ENCODE measurements at places on chromosomes 7 and 10.

GRCh38 chr7:93945756-93946535 lies 24.4 kb downstream of the GNG11 start:
- no peak for DNase-seq

DNA sequence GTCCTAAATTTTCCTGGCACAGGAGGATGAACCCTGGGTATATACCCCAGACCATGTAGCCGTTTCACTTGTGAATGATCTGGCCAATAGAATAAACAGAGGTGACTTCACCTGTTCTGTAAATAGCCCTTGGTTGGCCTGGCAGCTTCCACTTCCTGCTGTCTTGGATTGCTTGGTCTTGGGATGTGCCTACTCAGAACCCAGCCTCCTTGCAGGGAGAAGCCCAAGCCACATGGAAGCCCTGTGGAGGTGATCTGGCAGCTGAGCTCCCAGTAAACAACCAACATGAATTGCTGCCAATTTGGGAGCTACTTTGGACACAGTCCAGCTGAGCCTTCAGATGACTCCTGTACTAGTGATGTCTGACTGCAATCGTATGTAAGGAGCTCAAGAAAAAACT lies 4.8 kb upstream of the RAPGEF5 start:
- no peak for DNase-seq

DNA sequence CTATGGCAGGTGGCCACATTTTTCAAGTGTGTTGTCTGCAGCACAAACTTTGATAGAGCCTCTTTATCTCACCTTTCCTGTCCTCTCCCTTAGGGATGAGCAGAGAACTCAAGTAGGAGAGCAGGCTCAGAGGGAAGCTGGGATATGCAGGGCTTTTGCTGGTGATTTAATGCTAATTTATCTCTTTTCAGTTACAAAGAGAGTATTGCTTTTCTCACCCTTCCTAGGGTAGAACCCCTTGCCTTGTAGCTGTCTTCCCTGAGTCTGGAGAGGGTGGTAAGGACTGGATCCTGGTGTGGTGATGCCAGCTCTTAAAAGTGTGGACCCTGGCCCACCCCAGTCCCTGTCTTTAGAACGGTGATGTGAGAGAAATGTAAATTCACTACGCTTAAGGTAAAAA lies 1061.4 kb downstream of the TYW1 start:
- DNase-seq, result no peak

- no peak for DNase-seq
These were observed 74.9 kb downstream of the CTBP2 start for GRCh38 chr10:125085258-125086054.

- DNase-seq, result no peak
These were observed 23.9 kb upstream of the AGFG2 start for GRCh38 chr7:100515072-100515532.

DNA sequence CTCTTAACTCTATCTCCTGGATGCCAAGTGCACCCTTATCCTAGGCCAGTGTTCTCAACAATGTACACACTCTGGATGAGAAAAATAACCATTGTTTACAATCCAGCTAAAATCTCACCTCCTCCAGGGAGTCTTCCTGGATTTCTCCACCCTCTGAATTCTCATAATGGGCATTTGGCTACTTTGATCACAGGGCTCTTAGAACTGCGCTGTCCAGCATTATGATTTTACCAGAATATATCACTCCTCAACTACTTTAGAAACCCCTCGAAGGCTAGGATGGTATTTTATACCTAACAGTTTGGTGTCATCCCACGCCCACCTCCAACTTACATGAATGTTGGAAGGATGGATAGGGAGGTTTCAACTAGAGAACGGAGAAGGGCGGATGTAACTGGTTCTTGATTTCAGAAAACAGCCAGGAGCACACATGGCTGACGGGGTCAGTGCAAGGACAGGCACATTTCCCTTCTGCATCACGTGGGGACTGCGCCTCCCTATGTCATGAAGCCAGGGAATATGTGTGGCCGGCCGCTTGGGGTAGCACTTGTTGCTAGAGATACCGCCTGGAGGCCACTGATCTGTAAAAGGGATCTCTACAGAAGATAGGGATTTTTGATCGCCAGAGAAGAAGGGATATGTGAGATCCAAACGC lies 1.2 kb upstream of the ATP6V0E2 start:
- no peak for DNase-seq

DNA sequence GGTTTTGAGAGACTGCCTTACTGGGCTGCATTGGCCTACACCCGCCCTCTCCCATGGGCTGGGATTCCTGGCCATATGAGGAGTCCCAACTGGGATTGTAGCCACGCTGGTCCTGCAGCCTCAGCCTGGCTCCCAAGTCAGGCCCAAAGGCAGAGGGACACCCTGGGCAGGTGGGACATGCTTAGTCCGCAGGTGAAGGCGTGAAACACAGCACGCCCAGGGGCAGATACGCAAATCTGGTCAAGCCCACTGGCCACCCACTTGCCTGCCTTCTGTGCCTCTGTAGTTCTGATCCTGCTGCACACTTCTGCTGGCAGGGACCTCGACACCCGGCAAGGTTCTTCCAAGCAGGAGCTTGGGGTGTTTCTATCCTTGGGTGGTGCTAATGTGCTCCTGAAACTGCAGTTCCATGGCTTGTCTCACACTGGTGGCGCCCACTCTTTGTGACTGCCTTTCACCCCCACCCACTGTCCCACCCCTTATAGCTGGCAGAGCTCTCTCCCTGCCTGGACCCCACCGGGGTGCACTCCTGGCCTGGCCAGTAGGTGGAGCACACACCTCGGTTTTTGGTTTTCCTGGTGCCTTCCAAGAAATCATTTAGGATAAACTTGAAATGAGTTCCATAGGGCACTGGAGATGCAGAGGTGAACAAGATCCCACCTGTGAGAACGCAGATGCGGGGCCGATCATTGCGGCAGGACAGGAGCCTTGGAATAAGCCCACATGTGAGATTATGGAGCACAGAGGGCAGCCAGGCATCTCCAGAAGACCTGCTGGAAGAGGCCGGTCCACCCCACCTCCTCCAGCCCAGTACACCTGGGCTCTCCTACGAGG lies 47.9 kb downstream of the MKI67 start:
- DNase-seq, result no peak

- DNase-seq, result no peak
These were observed at the start of gene GTF2IRD1 for GRCh38 chr7:74453322-74454011. TSS of gene GTF2IRD1 (plus strand) at chr7:74453906. CDS start at chr7:74508081, 54,175 bp downstream.

DNA sequence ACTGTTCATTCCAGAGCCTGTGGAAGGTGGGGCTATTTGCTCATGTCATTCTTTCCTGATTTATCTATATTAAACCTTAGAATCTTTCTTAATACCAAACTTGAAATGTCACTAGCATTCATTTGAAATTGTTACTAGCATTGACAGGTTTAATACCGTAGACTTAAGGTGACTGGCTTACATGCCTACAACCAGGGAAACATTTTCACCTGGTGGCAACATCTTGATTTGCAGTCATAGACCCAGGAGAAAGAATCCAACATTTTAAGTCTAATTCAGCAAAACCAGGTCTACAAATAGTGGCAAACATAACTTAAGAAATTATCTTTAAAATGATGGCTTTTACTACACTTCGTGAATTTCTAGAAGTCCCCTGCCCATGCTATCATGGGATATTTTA lies 353.7 kb downstream of the HTR7 start:
- no peak for DNase-seq

GRCh38 chr7:24911213-24911603 lies 68.8 kb downstream of the OSBPL3 start:
- no peak for DNase-seq

DNA sequence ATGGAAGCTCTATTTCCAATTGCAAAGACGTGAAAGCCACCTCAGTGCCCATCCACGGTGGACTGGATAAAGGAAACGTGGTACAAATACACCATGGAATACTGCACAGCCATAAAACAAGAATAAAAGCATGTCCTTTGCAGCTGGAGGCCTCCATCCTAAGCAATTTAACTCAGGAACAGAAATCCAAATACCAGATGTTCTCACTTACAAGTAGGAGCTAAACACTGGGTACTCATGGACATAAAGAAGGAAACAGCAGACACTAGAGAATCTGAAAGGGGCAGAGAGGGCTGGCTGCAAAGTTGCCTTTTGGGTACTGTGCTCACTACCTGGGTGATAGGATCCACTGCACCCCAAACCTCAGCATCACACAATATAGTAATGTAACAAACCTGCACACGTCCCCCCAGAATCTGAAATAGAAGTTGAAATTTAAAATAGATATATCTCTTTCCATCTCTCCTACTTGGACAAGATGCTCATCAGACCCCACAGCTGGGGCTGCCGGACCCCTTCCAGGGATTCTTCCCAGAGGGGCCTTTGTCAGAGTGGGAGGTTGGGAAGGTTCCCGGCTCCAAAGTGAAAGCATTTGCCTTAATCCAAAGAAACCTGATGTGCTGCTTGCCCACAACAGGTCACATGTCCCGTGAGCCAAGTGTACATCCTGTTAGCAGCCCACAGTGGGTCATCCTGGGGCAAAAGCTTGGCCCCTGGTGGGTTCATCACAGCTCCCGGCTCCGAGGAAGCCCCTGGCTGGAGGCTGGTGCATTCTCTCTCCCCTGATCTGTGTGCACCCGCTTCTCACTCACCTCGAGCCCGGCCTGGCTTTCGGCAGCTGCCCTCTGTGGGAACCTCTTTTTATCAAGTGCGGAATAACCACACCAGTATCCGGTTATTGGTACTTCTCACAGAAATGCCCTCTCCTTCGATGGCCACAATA lies 172.3 kb upstream of the PPP2R2D start:
- DNase-seq, result no peak

DNA sequence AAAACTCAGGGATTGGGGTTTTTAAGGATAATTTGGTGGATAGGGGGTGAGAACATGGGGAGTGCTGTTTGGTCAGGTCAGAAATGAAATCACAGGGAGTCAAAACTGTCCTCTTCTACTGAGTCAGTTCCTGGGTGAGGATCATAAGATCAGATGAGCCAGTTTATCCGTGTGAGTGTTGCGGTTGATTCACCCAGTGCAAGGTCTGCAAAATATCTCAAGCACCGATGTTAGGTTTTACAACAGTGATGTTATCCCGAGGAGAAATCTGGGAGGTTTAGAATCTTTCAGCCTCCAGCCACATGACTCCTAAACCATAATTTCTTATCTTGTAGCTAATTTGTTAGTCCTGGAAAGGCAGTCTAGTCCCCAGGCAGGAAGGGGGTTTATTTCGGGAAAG lies 31.7 kb upstream of the AGR2 start:
- no peak for DNase-seq

GRCh38 chr7:126840869-126841268 lies 411.9 kb downstream of the GRM8 start:
- DNase-seq, result no peak

- DNase-seq, result no peak
These were observed 131.3 kb downstream of the EBF3 start for GRCh38 chr10:129832573-129833467.

GRCh38 chr7:143380260-143380645 lies 892 bp upstream of the ZYX start:
- peak; percentile 77 for DNase-seq

DNA sequence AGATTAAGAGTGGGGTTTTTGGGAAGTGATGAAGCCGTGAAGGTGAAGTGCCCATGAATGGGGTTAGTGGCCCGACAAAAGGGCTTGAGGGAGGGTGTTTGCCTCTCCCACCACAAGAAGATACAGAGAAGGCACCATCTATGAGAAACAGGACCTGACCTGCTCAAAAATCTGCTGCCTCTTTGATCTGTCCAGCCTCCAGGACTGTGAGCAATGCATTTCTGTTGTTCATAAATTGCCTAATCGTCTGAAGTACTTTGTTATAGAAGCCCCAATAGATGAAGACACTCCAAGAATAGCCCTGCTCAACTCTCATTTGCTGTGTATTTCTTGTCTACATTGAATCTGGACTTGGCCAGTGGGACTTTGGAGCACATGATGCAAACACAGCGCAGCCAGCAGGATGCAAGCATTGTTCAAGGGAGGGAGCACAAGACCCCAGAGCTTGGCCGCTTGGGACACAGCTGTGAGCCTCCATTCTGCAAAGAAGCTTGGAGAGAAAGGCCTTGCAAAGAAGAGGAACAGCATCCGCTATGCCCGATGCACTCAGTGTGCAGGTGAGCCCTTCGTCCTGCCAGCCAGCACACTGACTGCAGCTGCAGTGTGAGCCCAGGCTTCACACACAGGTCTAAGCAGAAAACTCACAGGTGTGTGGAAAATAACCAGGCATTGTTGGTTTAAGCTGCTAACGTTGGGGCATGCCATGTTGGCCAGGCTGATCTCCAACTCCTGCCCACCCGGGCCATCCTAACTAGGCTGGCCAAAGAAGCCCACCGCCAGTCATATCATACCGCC lies 73.2 kb upstream of the KLF6 start:
- DNase-seq, result no peak

- no peak for DNase-seq
These were observed 21.4 kb upstream of the RSBN1L start for GRCh38 chr7:77674878-77675277.

- DNase-seq, result no peak
These were observed 16.1 kb upstream of the IMPDH1 start for GRCh38 chr7:128425850-128426249.

DNA sequence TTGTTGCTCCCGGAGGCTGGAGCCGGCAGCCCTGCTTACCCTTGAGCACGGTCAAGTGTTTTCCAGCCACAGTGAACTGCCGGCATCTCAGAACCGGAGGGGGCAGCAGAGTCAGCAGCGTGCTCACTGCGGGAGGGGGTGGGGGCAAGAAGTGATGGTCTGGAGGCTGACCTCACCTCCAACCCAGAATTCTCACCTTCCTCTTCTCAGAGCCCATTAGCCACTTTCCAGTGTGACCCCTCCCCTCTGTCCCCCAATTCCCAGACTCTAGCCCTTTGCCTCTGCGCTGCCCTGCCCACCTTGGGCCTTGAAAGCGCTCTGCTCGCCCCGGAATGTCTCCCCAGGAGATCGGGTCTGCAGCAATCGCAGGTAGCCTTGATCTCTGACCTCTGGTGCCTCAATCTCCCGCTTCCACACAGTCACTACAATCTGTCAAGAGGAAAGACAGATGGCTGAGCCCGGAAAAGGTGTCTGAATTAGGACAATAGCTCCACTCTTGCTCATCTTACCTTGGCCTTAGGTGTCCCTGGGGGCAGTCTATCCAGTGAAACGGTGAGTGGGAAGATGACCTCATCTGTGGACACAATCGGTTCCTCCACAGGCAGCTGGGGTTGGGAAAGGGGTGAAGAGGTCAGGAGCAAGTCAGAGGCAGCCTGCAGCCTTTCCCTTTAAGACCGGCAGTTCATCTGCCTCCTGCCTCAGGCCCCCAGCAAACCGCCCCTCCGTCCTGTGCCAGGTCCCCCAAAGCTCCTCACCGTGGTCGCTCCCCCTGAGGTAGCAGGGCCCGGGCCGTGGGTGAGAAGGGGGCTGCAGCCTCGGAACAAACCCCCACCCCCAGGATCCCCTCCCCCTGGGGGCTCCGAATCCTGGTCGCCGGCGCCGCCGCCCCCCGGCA lies 942 bp downstream of the TRAPPC14 start:
- DNase-seq, result no peak

GRCh38 chr10:32054094-32054493 lies 2.1 kb downstream of the KIF5B start:
- no peak for DNase-seq

GRCh38 chr7:100156331-100157068 lies 2.0 kb downstream of the TRAPPC14 start:
- DNase-seq, result no peak

DNA sequence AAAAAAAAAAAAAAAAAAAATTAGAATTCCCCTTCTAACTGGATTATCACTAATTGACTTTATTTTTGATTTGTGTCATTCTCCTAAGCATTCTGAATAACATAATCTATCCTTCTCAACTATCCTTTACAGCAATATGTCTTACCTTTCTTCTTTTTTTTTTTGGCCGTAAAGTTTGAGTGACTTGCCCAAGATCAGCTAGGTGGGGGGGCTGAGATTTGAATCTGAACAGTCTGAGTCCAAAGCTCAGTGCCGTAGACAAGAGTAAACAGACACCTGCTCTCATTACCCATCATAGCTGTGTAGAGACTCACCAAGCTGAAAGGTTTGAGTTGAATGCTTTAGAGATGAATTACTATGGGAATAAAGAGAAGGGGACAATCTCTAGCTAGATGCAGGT lies 192.1 kb downstream of the SORCS1 start:
- DNase-seq, result no peak
